Calu3 (cell line): ENCODE measurements at places on chromosomes 13 and 19. TPM values are rescaled to one million over a fixed set of nuclear protein-coding genes. Genes with fewer than 3 reads are reported as not detected.

KIR3DL1 gene
- total RNA-seq = not detected in 2 replicates

RETN gene
- total RNA-seq = not detected in 2 replicates

RPL36 gene
- total RNA-seq = 497 and 516 TPM in 2 replicates

DNA sequence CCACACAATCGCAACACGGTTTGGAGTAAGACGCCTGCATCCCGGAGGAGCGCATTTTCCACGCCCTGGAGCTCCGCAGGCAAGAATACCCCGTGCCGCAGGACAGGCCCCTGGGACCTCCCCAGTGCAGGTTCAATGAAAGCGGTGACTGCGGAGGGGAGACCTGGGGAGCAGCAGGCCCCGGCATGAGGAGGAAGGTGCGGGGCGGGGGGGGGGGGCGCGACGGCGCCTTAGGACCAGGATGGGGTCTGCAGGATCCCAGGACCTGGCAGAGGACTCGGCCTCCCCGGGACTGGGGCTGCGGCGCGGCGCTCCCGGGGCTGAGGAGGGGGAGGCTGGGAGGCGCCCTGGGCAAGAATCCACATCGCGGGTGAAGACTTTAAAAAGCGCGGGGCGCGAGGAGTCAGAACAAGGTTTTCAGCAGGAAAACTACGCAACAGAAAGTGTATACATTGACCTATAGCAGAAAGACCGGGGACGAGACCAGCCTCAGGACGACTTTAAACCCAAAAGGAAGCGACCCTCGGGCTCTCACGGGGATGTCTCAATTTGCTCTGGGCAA, 432 bp downstream of the ZNF611 start:
- peak; percentile 20 for DNase-seq

DNA sequence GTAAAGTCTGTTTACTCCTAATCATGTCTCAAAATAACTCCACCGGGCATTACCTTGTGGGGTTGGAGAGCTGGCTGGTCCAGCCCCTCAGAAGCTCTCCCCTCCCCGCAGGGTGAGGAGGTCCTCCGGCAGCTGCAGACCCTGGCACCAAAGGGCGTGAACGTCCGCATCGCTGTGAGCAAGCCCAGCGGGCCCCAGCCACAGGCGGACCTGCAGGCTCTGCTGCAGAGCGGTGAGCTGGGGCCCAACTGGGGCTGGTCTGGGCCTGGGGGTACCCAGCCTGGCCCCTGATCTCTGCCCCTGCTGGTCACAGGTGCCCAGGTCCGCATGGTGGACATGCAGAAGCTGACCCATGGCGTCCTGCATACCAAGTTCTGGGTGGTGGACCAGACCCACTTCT, 20.2 kb downstream of the HIPK4 start:
- DNase-seq = no peak

- DNase-seq = no peak
These were observed 57.0 kb downstream of the ERCC5 start for GRCh38 chr13:102902789-102903347.

GRCh38 chr13:59337070-59337469, 826.7 kb downstream of the DIAPH3 start:
- DNase-seq = no peak

DNA sequence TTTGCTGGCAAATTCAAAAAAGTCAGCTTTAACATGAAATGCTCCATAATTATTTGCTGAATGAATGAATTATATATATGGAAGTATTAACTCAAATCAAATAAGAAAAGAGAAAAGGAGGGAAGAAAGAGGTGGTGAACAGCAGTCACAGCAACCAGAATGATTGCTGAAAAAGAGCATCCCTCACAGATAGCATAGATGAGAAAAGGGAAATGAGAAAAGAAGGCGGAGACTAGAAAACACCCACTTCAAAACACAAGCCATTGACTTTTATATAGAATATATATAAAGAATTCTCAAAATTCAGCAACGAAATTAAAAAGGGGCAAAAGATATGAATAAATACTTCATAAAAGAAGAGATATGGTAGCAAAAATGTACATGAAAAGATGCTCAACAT, 75.2 kb downstream of the CAB39L start:
- DNase-seq = no peak

GRCh38 chr13:35649162-35649561, 172.7 kb upstream of the MAB21L1 start:
- DNase-seq = no peak

- no peak for DNase-seq
These were observed 157.6 kb downstream of the KLF5 start for GRCh38 chr13:73216381-73216831.

DNA sequence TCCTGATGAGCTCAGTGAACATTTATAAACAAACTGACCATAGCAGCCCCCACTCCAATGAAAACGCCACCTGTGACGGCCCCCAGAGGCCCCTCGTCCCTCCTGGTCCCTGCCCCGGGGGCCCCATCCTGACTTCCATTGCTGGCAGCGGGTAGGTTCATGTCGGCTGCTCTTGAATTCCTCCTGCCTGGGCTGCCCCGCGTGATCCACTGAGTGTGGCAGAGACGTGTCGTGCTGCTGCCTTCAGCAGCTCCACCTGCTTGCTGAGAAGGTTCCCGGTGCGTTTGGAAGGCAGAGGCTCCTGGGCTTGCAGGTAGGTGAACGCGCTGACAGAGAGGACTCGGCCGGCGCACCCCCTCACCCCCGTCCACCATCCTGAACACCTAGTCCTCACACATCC, 11.6 kb downstream of the C2CD4C start:
- no peak for DNase-seq

- peak; percentile 62 for DNase-seq
These were observed 41.2 kb downstream of the NFIX start for GRCh38 chr19:13036366-13036976.
